Activated T-cell treated with anti-CD3 and anti-CD28 coated beads, Interleukin-2, amount 50 U/mL, for 1 hour (primary cell): ENCODE measurements at places on chromosomes 6 and 20.

DNA sequence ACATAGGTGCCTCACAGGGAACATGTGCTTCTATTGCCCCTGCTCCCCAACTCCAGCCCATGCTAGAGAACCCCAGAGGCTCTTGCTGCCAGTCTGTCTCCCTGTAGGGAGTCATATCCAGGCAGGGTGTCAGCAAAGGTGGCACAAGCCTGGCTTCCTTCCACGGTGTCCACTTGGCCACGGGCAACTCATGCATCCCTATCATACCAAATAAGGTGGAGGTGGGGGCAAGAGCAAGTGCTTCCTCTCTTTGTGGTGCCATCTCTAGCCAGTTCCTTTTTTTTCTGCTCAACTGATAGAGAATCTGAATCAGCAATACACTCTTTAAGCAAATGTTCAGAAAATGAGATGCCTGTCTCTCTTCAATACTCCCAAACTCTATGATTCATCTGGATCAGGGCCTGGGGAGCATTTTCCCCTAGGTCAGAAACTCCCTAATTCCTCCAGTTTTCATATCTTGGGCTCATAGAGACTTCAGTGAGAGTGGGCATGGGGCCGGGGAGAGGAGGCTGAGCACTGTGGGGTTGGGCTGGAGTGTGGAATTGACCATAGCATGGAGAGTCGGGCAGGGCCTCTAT is 105.1 kb upstream of the GPR6 start:
- DNase-seq: no peak

- no peak for DNase-seq
Measured at GRCh38 chr6:150634176-150634963, 34.7 kb downstream of the PLEKHG1 start.

- no peak for DNase-seq
Measured at GRCh38 chr6:74568861-74569260, 637.0 kb downstream of the COL12A1 start.

- no peak for DNase-seq
Measured at GRCh38 chr20:44073011-44073674, 113.8 kb downstream of the JPH2 start.

GRCh38 chr20:45263556-45264266 is 9.3 kb upstream of the SLPI start:
- no peak for DNase-seq

GRCh38 chr6:137549106-137549505 is 54.9 kb upstream of the OLIG3 start:
- DNase-seq: no peak
